Endothelial cell (in vitro differentiated cells): ENCODE measurements at places on chromosomes 16 and 17. TPM values are rescaled to one million over a fixed set of nuclear protein-coding genes. Genes with fewer than 3 reads are reported as not detected.
A peak's percentile ranks its signal among the peaks of the same experiment; 100 is the strongest.

DNA sequence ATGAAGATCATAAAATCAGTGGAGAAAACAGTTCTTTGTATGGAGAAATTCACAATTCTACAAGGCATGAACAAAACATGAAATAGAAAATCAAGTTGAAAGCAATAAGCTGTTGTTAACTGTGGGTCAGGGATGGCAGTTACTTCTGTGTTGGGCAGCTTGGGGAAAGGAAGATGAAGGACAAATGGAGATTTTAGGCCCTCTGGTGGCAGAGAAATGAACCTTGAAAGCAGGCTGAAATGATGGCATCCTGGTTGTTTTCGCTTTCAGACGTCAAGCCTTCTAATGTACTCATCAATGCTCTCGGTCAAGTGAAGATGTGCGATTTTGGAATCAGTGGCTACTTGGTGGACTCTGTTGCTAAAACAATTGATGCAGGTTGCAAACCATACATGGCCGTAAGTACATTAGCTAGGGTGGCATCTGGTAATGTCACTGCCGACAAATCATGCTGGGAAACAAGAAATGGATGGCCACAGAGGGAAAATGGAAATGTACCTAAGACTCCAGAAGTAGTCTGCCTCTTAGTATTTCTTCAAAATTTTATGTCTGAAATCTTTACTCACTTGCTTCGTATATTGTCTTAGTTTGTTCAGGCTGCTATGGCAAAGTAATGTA, 108.9 kb downstream of the MAP2K6 start:
- peaks cover 19% of the 10 kb centered on the region for H3K36me3 ChIP-seq
- H3K4me3 ChIP-seq = peak overlapping the region; percentile 9
- peak; percentile 32 for DNase-seq

GRCh38 chr17:20066253-20066652, 57.1 kb downstream of the SPECC1 start:
- no peaks in the 10 kb centered on the region for H3K27me3 ChIP-seq
- H3K4me1 ChIP-seq = no peaks in the 10 kb centered on the region
- no peak overlapping the region for H3K4me3 ChIP-seq
- no peak overlapping the region for H3K27ac ChIP-seq
- no peaks in the 10 kb centered on the region for H3K36me3 ChIP-seq
- no peak for DNase-seq

The SMTNL2 gene
- 0.59 TPM for total RNA-seq

The AIPL1 gene
- not detected for total RNA-seq
